ENCODE measurements at places on chromosomes 11 and 22.

GRCh38 chr11:9176136-9176535, 84.7 kb upstream of the SCUBE2 start:
- no peak for DNase-seq

DNA sequence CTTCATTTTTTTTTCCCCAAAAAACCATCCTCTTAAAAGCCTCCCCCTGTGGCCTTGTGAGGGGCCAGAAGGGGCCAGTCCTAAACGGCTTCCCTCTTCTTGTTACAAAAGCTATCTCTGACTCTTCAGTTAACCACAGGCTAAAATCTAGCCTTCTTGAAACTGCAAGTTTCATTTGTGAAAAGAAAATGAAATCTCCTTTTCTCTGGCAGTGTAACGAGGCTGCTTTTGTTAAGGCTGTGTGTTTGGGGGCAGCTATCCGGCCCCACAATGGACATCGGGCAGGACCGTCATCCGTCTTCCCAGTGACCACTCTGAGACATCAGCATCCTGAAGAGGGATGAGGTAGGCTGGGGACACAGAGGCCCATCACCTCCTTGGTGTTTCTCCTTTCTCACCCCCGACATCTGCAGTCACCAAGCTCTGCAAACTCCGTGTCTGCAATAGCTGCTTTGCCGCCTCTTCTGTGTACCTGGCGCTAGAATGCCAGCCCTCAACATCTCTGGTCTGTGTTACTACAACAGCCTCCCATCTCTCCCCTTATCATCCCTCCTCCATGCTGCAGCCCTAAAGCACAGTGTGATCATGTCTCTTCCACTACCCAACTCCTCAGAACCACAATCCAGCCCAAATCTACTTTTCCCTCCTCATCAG, 94.0 kb downstream of the RCN1 start:
- DNase-seq, result no peak

DNA sequence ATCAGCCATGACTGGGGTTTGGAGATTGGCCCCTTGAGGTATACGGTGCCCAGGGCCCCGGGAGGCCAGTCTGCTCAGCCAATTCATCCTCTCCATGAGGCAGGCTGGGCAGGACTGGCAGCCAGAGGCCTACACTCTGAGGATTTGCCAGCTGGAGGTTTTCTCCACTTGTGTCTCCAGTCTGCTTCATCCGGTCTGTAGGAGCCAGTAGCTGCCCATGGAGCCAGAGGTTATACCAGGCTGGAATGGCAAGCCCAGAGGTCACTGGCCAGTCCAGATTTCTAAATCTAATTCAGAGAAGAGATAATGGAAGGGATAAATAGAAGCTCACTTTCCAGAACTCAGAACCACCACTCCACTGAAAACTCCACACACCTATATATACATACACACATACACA, 10.0 kb downstream of the FHIP1B start:
- no peak for DNase-seq

- DNase-seq, result no peak
Measured at GRCh38 chr11:48109046-48109666, 107.5 kb upstream of the OR4B1 start.

DNA sequence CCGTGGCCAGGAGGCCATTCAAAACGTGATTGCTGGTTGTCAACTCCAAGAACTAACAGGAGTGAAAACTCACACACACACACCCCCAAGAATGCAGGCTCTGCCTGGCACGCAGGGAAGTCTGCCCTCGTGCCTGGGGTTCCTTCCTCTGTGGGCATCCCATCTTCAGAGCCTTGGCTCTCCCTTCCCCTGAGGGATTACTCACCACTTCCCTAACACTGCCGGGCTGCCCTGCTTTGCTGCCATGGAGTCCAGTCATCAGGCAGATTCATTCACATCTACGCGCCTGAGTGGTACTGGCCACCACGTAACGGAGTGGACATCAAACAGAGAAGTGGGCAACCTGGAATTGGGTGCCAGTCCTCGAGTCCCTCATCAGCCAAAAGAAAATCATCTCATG, 120.7 kb upstream of the TMEM45B start:
- DNase-seq, result no peak

DNA sequence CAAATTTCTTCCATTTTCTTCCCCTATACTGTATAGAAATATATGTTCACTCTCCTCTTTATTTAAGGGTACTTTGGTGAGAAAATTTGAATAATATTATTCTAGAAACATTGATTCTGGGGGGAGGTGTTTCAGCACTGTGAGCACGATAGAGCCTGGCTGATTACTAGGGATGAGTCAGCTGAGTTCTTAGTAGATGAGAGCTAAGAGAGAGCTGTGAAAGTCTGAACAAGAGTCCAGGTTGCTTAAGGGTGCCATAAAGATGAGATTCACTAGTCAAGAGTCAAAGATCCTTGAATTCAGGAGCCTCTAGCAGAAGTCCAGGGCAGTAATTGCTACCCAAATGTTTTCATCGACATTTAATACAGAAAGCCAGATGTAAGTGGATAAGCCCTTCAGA, 756.6 kb upstream of the API5 start:
- no peak for DNase-seq

DNA sequence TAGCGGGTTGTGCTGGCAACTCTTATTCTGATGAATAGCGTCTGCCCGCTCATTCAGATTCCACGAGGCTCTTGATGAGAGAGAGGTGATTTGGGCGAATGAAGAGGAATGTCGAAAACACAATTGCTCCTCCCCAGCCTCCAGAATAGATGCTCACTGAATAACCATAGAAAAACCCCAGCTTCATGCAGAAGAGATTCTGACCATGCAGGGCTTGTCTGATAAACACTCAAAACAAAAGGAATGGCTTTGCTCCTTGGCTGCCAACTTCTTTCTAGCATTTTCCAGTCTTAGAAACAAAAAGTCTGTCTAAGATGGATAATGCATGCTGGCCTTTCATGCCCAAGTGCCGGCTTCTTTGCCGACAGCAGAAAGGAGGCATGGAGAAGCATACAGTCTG, 569.5 kb downstream of the MN1 start:
- DNase-seq, result no peak

GRCh38 chr22:41966607-41967240, 2.5 kb upstream of the SEPTIN3 start:
- no peak for DNase-seq

GRCh38 chr11:71240865-71241691, 11.3 kb downstream of the SHANK2 start:
- no peak for DNase-seq

- no peak for DNase-seq
Measured at GRCh38 chr11:9740202-9740883, 76.5 kb downstream of the SWAP70 start.

DNA sequence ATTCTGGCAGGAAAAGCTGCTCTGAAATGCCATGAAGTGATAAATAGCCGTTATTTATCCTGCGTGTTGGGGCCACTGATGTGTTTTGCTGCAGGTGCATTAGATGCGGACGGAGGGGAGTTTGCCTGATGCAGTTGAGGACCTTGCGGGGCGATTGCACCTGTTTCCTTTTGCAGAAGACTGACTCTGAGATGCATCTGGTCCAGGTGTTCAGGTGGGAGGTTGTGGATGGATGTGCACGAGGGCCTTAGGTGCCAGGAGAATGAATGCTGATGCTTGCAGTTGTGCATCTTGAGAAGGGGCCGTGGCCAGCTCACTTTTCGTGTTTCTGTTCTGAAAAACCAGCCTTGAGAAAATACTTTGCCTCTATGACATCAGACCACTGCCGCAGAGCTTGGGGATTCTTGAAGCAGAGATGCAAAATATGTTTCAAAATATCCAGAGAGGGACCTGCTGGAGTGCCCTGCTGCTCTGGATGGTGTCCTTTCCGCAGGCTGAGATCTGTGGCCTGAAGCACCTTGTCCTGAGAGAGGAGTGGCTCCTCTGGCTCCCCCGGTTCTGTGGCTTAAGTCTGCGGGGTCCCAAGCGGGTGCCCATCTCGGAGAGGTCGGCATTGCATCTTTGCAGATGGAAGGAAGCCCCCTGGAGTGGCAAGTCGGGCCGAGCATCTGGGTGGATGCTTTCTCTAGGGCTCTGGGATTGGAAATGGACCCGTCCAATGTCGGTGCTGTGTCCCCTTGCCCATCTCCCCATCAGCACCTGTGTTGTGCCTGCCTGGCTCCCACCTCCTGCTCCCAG, 1031.1 kb downstream of the TBC1D22A start:
- DNase-seq, result no peak

GRCh38 chr11:65217441-65218423, 36.0 kb downstream of the CAPN1 start:
- DNase-seq, result no peak

- DNase-seq, result no peak
Measured at GRCh38 chr11:1129611-1130160, 28.1 kb upstream of the MUC5AC start.

DNA sequence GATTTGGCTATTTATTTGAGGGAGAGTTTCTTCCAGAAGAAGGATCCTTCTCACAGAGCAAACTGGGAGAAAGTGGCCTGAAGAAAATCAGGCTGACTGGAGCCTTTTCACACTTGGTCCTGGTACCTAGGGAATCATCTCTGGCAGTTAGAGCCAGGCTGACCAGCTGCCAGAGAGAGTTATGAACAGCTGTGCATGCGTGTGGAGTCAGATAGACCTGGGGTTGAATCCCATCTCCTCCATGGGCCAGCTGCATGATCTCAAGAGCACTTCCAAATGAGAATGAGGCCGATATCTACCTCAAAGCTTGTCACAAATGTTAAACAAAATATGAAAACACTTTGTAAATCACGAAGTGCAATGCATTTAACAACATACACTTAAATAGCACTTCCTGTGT, 390.0 kb downstream of the TENM4 start:
- DNase-seq, result no peak

GRCh38 chr22:24023204-24023789, 12.2 kb downstream of the CABIN1 start:
- no peak for DNase-seq

- DNase-seq, result no peak
Measured at GRCh38 chr22:45997077-45997776, 20.3 kb upstream of the WNT7B start.

- no peak for DNase-seq
Measured at GRCh38 chr22:18013436-18013835, 10.9 kb downstream of the MICAL3 start.

GRCh38 chr22:44412136-44412731, 85.8 kb downstream of the RTL6 start:
- no peak for DNase-seq

DNA sequence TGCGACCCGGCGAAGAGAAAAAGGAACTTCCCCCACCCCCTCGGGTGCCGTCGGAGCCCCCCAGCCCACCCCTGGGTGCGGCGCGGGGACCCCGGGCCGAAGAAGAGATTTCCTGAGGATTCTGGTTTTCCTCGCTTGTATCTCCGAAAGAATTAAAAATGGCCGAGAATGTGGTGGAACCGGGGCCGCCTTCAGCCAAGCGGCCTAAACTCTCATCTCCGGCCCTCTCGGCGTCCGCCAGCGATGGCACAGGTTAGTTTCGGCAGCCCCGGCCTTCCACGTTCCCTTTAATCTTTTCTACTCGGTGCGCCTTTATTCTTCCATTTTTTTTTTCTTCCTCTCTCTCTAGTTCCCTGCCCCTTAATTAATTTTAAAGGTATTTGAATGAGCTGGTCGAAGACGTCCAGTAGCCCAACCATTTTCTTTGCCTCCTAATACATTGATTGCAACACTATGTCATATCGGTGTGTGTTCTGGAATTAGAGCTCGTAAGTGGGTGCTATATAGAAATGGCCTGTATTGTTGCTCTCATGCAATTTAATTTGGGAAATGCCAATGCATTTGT, 537 bp downstream of the EP300 start:
- no peak for DNase-seq

- DNase-seq, result no peak
Measured at GRCh38 chr11:31782257-31782656, 28.9 kb downstream of the PAX6 start.

GRCh38 chr11:23711981-23712380, 784.9 kb upstream of the LUZP2 start:
- DNase-seq, result no peak

GRCh38 chr11:45968901-45969300, 46.4 kb downstream of the LARGE2 start:
- no peak for DNase-seq

DNA sequence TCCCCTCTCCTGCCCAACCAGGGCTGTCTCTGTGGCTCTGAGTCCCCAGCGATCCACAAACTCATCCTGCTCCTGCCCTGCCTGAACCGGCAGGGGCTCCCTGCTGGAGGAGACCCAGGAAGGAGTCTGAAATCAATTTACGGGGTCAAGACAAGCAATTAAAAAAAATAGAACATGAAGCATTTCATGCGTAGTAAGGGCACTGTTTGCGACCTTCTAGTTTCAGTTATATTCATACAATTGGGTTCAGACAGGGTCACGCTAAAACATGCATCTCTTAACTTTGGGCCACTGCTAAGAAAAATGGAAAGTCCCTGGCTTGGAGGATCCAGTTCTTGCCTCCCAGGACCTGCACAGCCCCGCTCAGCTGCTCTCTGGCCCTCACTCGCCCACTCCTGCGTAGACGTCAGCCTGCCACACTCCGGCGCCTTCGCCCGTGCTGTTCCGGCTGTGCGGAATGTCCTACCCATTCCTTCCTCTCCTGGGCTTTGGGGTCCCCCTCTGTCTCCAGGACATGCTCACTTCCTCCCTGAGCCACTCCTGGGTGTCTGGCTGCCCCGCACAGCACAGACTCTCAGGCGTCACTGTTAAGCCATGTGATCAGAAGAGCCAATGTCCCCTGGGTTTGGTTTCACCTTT, 12.8 kb downstream of the NFAM1 start:
- no peak for DNase-seq

DNA sequence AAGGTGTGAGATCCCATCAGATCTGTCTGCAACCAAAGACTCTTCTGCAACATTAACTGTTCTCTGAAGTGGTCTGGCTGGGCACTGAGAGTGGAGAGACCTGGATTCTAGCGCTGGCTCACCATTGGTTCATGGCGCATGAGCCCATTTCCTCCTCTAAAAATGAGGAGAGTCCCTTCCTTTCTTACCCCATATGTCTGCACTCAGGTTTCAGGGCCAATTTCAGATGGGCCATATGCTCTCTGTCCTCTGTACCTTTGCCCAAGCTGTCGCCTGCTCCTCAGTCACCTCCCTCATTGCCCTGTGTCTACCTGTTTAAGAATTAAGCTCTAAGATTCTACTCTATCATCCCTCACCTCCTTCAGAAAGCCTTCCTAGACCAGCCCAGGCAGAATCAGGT, 484.7 kb downstream of the INSC start:
- no peak for DNase-seq

All from activated naive CD8-positive, alpha-beta T cell treated with anti-CD3 and anti-CD28 coated beads, Interleukin-2, amount 50 U/mL, for 16 hours (primary cell).